NCI-H2081 (cell line): ENCODE measurements at places on chromosomes 5 and 9.
A peak's percentile ranks its signal among the peaks of the same experiment; 100 is the strongest.

DNA sequence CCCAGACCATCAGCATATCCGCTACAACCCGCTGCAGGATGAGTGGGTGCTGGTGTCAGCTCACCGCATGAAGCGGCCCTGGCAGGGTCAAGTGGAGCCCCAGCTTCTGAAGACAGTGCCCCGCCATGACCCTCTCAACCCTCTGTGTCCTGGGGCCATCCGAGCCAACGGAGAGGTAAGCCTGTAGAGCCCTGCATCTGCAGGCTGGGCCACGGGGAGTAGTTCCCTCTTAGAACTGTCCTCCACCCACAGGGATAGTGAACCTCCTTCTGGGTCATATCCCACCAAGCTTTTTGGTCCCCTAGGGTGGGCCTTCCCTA is 569 bp downstream of the GALT start:
- DNase-seq, result no peak

- peak; percentile 60 for DNase-seq
Measured at GRCh38 chr5:128213340-128213739, 129.8 kb downstream of the SLC12A2 start.

DNA sequence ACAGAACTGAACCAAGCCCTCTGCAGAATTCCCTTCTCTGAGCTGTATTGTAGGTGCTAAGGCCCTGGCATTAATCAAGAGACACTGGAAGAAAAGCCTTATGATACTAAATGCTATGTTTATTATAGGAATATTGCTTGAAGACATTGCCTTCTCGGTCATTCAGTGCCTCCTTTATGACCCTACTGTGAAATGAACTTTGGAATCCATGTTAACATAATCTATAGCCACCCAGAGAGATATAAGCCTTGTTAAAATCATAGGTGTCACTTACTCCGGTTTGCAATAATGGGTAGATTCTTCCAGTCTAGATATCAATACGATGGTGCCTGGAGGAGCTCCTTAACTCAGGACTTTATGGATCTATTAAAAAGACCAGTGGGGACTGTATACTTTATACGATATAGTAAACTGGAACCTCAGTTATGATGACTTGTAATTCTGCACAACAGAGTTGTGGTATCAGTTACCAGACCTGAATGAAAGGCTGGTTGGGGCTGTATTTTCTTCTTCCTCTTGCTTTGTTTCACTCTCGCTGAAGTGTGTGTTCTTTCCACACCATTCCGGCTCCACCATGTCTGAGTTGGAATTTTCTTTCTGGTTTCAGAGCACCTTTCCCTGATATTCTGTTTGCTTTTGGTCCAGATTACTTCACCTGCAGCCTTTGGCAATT is 154.5 kb downstream of the DROSHA start:
- DNase-seq, result no peak

- DNase-seq, result peak; percentile 28
Measured at GRCh38 chr9:108117795-108118194, 628.2 kb upstream of the KLF4 start.

GRCh38 chr9:134346151-134346550 is 19.9 kb downstream of the RXRA start:
- no peak for DNase-seq

DNA sequence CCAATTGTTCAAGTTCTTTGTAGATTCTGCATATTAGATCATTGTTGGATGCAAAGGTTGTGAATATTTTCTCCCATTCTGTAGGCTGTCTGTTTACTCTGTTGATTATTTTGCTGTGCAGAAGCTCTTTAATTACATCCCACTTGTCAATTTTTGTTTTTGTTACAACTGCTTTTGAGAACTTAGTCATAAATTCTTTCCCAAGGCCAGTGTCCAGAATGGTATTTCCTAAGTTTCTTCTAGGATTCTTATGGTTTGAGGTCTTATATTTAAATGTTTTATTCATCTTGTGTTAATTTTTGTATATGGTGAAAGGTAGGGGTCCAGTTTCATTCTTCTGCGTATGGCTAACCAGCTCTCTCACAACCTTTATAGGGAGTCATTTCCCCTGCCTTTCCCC is 116.5 kb downstream of the CPLANE1 start:
- no peak for DNase-seq

GRCh38 chr5:74542482-74542881 is 98.0 kb downstream of the ENC1 start:
- no peak for DNase-seq

GRCh38 chr5:176542135-176542595 is 5.0 kb upstream of the RNF44 start:
- no peak for DNase-seq

DNA sequence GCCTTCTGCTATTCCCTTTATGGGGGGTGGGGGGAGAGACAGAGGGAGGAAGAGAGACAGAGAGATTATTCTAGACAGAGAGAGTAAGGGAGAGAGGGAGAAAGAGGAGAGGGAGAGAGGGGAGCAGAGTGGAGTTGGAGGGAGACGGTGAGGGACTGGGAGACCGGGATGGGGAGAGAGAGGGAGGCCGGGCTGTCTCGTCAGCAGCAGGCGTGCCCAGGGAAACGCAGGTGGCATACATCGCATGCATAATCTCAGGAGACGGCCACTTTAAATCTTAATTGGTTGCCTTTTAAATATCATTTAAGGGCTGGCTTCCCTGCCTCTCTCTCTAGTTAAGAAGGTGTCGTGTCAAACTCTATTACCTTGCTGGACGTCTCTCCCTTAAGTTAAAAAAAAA is 8.4 kb downstream of the IRX4 start:
- no peak for DNase-seq

GRCh38 chr9:101636247-101636646 is 41.5 kb upstream of the PPP3R2 start:
- no peak for DNase-seq
